ENCODE measurements at places on chromosomes 4 and X. TPM values are rescaled to one million over a fixed set of nuclear protein-coding genes. Genes with fewer than 3 reads are reported as not detected.
A peak's percentile ranks its signal among the peaks of the same experiment; 100 is the strongest.

GRCh38 chrX:19743386-19743785 lies 144.0 kb downstream of the SH3KBP1 start:
- H3K36me3 ChIP-seq = no peaks in the 10 kb centered on the region
- H3K4me1 ChIP-seq = peaks cover 9% of the 10 kb centered on the region
- H3K27ac ChIP-seq = no peak overlapping the region

DNA sequence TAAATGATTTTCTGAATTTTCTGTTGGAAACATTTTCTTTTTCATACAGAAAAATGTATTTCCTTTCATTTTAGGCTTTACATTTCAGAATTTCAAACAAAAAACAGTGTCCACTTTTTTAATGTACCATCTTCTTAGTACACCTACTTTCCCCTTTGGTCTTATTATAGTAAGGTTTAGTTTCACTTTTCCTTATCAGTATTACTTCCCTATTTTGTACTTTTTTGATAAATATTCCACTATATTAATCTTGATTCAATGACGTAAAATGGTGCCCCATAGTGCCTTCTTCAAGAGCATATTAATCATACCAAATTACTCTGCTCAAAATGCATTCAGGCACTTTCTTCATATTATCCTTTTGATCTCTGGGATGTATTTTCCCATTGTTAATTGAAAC lies 52.5 kb downstream of the BANK1 start:
- H3K36me3 ChIP-seq = no peaks in the 10 kb centered on the region
- H3K27ac ChIP-seq = no peak overlapping the region
- H3K4me1 ChIP-seq = no peaks in the 10 kb centered on the region
- no peaks in the 10 kb centered on the region for H3K27me3 ChIP-seq

CXCL10 gene
- total RNA-seq = not detected

DNA sequence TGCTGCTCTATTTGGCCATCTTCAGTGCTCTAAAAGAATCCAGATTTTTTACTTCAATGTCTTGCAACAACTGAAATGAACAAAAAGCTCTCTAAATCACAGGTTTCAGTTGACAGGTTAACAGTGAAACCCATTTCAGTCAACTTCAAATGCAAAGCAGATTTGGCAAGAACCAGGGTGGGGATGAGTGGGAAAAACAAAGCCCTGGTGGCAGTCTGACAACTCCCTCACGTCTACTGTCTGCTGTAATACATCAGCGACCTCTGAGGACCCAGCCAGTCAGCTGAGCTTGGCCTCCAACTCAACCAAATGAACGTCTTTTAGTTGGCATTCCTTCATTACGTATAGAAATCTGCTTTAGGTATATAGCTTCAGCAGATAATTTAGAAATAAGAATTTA lies 95.8 kb downstream of the COL25A1 start:
- H3K27me3 ChIP-seq = no peaks in the 10 kb centered on the region
- H3K4me3 ChIP-seq = no peak overlapping the region
- H3K27ac ChIP-seq = no peak overlapping the region

GRCh38 chr4:153823483-153823882 lies 34.6 kb upstream of the SFRP2 start:
- no peak overlapping the region for H3K27ac ChIP-seq
- H3K27me3 ChIP-seq = no peaks in the 10 kb centered on the region
- H3K4me3 ChIP-seq = no peak overlapping the region
- no peak for DNase-seq

DNA sequence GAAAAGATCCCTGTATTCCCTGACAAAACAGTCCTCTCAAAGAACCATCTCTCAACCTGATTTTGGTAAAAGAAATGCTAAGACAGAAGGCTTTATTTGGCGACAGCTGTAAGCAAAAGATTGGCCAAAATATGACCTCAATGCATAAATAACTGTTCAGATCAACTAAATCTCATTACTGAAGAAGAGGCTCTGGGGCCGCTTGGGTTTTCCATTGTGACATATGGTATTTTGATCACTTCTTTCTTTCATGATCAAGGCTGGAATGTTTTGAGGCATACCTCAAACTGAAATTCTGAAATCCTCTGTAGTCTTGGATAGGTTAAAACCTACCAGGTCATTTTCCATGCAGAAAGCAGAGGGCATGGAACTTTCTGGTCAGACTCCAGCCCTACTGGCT lies 106.3 kb downstream of the C4orf51 start:
- H3K27ac ChIP-seq = no peak overlapping the region
- H3K36me3 ChIP-seq = no peaks in the 10 kb centered on the region
- H3K4me3 ChIP-seq = no peak overlapping the region
- no peaks in the 10 kb centered on the region for H3K4me1 ChIP-seq
- DNase-seq = no peak
- no peaks in the 10 kb centered on the region for H3K27me3 ChIP-seq

ZNF732 gene
- not detected for total RNA-seq

DNA sequence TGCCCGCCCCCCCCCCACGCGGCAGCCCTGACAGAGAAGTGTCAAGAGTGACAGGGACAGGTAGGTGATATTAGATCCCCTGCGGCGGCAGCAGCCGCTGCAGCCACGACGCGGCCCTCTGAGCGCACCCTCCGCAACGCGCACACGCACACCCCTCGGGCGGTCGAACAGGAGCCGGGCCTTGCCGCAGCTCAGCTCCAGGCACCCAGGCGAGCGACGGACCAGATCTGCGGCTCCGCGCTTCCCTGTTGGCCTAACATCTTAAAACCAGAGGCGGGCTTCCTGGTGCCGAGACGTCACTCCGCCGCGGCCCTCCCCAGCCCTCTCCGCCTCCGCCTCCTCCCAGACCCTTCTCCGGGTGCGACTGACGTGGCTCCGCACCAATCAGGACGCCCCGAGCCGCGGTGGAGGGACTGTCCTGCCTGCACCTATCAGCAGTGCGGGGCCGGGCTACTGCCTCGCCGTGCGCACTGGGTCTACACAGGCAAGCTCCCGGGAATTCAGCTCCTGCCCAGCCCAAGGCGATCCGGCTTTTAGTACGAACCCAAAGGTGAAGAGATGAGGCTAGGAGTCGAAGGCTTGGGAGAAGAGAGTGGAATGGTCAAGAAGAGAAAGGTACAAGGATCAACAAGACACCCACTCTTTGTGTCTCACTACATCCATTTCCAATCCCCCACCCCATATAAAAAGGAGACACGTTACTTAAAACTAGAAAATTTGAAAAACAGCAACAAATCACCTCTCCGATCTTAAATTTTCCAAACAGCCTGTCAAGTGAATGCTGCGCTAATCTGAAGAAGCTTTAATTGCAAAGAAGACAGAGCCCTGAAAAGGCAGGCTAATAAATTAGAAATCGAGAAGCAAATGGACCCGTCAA lies at the start of gene PITX2:
PITX2 (minus strand) TSS at position 237 of the 877 bp plus-strand sequence. CDS start 617 bp downstream, outside the sequence.
- DNase-seq = peak; percentile 83
- H3K36me3 ChIP-seq = no peaks in the 10 kb centered on the region
- no peaks in the 10 kb centered on the region for H3K27me3 ChIP-seq

TCEAL7 gene
- total RNA-seq = not detected

KCTD8 gene
- not detected for total RNA-seq

- H3K4me3 ChIP-seq = no peak overlapping the region
- H3K4me1 ChIP-seq = no peaks in the 10 kb centered on the region
- no peaks in the 10 kb centered on the region for H3K27me3 ChIP-seq
- no peak for DNase-seq
- H3K27ac ChIP-seq = no peak overlapping the region
These were observed 98.8 kb upstream of the STOX2 start for GRCh38 chr4:183806341-183806740.

GRCh38 chr4:140131675-140132229 lies 22.2 kb downstream of the MAML3 start:
- no peak for DNase-seq
- H3K27ac ChIP-seq = peak overlapping the region; percentile 99
- H3K4me3 ChIP-seq = no peak overlapping the region
- H3K36me3 ChIP-seq = peaks cover 4% of the 10 kb centered on the region
- no peaks in the 10 kb centered on the region for H3K27me3 ChIP-seq

MED12 gene
- total RNA-seq = 32.7 TPM

GRCh38 chr4:150033081-150033480 lies 45.2 kb upstream of the DCLK2 start:
- H3K27me3 ChIP-seq = no peaks in the 10 kb centered on the region
- no peak for DNase-seq
- no peaks in the 10 kb centered on the region for H3K4me1 ChIP-seq
- H3K36me3 ChIP-seq = no peaks in the 10 kb centered on the region
- no peak overlapping the region for H3K27ac ChIP-seq
- no peak overlapping the region for H3K4me3 ChIP-seq

DNA sequence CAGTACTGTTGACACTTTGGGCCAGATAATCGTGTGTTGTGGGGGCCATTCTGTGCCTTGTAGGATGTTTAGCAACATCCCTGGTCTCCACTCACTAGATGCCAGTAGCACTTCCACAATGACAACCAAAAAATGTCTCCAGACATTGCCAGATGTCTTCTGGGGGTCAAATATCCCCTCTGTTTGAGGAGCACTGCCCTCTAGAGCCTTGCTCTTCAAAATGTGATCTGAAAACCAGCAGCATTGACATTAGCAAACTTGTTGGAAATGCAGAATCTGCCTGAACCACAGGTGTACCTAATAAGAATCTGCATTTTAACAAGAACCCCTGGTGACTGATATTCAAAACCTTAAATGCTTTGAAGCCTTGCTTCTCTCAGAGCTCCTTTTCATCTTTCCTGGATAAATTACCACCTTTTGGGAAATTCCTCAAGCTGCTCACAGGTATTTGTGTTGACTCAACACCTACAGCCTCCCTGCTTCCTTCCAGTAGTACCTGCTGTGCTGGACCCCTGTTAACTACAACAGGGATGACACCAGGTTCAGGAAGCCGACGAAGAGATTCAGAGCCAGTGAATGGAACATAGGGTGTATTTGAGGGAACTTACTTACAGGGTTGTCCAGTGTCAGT lies 459.0 kb upstream of the NR3C2 start:
- H3K27me3 ChIP-seq = no peaks in the 10 kb centered on the region
- no peaks in the 10 kb centered on the region for H3K36me3 ChIP-seq
- no peak for DNase-seq
- no peak overlapping the region for H3K27ac ChIP-seq
- no peak overlapping the region for H3K4me3 ChIP-seq

VCX2 gene
- total RNA-seq = not detected

SCRG1 gene
- not detected for total RNA-seq

GRCh38 chrX:112341598-112341997 lies 259.0 kb upstream of the TRPC5 start:
- no peaks in the 10 kb centered on the region for H3K4me1 ChIP-seq
- H3K36me3 ChIP-seq = no peaks in the 10 kb centered on the region
- no peak for DNase-seq
- H3K4me3 ChIP-seq = no peak overlapping the region
- no peak overlapping the region for H3K27ac ChIP-seq
- H3K27me3 ChIP-seq = no peaks in the 10 kb centered on the region

GRCh38 chr4:85498068-85498733 lies 23.3 kb downstream of the ARHGAP24 start:
- no peaks in the 10 kb centered on the region for H3K36me3 ChIP-seq
- peak overlapping the region; percentile 91 for H3K27ac ChIP-seq
- peak overlapping the region; percentile 31 for H3K4me3 ChIP-seq

DNA sequence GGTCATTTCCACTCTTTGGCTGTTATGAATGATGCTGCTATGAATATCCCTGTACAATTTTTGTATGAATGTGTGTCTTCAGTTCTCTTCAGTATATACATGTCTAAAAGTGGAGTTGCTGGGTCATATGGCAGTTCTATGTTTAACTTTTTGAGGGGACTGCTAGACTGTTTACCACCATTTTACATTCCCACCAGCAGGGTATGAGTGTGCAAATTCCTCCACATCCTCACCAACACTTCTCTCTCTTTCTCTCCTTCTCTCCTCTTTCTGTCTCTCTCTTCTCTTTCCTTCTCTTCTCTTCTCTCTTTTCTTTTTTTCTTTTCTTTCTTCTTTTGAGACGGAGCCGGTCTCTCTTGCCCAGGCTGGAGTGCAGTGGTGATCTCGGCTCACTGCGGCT lies 7.8 kb downstream of the WWC2 start:
- peaks cover 7% of the 10 kb centered on the region for H3K4me1 ChIP-seq
- no peak overlapping the region for H3K4me3 ChIP-seq
- no peaks in the 10 kb centered on the region for H3K27me3 ChIP-seq
- no peak overlapping the region for H3K27ac ChIP-seq
- H3K36me3 ChIP-seq = no peaks in the 10 kb centered on the region
- DNase-seq = no peak

GRCh38 chr4:39353478-39354253 lies 12.5 kb downstream of the RFC1 start:
- no peak overlapping the region for H3K4me3 ChIP-seq
- peaks cover 20% of the 10 kb centered on the region for H3K36me3 ChIP-seq
